Left renal cortex interstitium (tissue), 4 donors: ENCODE measurements at places on chromosomes 11 and 22. TPM values are rescaled to one million over a fixed set of nuclear protein-coding genes. Genes with fewer than 3 reads are reported as not detected.

DNA sequence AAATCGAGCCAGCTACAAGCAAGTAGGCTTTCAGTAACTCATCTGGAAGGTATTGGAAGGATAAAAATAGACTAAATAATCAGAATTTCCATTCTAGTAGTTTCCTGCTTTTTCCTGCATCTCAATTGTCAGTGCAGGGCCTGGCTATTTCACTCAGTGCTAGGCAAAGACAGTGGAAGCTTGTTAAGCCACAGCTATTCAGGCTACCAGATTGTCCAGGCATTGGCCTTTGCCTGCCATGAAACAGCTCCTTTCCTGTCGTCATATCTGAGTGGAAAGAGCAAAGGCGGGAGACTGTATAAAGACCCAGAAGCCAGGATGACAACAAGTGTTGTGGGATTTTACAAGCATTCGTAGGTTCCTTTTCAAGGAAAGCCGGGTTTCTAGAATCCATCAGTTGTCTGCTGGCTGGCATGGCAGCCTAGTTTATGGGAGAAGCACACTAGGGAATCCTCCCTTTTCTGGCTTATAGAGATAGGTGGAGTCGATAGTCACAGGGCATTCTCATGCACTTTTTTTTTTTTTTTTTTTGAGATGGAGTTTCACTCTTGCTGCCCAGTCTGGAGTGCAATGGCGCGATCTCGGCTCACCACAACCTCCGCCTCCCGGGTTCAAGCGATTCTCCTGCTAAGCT is 2.0 kb upstream of the TNRC6B start:
- no peak for DNase-seq

- no peak for DNase-seq
Observed at GRCh38 chr11:100851147-100851546, 164.1 kb downstream of the ARHGAP42 start.

DNA sequence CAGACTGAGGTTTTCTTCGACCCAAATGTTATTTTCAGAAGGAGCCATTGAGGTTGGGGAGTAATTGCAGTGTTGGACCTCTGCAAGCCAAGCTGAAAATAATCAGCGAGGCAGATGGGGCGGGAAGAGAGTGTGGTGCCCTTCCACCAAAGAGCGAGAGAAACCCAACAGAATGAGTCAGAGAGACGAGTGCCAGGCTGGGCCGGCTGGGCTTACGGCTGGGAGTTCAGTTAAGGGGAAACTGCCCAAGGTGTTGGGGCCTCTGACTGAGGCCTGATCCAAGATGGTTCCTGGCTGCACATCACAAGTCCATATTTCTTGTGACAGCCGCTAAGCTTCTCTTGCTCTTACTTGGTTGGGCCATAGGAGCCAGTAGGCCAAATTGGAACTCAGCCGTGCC is 30.4 kb upstream of the CREB3L1 start:
- DNase-seq = no peak

DNA sequence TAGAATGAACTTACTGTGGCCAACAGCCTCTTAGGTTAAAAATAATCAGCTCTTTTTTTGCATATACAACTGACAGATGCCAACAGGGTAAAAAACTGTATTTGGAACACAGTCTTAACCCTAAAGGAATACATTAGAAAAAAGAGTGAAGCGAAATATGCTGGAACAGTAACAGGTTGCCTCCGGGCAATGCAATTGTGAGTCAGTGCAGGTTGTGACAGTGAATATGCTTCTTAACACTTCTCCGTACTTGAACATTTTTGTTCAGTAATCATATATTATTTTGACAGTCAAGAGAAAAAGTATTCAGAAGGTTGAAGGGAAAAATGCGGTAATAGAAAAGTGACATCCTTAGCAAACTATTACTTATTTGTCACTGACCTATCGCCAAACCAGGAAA is 98.5 kb downstream of the DBX1 start:
- no peak for DNase-seq

- no peak for DNase-seq
Observed at GRCh38 chr22:32627091-32627490, 152.5 kb downstream of the FBXO7 start.

GRCh38 chr22:49900441-49901230 is 17.6 kb downstream of the ALG12 start:
- DNase-seq = no peak

GRCh38 chr11:63985812-63986155 is 454 bp upstream of the OTUB1 start:
- no peak for DNase-seq

The CALCB gene
- 3.4 TPM for polyA plus RNA-seq

The OR51B5 gene
- polyA plus RNA-seq = 0.17 TPM

DNA sequence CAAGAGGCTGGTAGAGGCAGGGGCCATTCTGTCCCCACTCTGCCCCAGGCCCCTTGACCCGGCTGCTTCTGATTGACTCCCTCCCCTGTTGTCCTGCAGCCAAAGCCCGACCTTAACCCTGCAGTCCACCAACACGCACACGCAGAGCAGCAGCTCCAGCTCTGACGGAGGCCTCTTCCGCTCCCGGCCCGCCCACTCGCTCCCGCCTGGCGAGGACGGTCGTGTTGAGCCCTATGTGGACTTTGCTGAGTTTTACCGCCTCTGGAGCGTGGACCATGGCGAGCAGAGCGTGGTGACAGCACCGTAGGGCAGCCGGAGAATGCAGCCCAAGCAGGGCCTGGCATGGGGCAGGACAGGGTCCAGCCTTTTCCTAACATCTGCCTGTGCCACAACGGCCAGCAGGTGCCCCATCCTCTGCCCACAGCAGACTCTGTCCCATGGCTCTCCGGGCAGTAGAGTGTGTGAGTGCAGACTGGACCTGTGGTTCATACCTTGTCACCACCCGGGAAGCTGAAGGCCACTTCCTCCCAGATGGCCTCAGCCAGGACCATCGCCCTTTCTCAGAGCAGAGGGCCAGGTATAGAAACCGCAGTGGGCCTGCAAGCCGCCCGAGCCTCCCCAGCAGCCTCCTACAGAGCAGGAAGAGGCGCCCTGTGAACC is 26.8 kb upstream of the MGAT3 start:
- no peak for DNase-seq

The TTC36 gene
- polyA plus RNA-seq = 1.6 TPM
